SJCRH30 (cell line): ENCODE measurements at places on chromosomes 4 and X. TPM values are rescaled to one million over a fixed set of nuclear protein-coding genes. Genes with fewer than 3 reads are reported as not detected.

DNA sequence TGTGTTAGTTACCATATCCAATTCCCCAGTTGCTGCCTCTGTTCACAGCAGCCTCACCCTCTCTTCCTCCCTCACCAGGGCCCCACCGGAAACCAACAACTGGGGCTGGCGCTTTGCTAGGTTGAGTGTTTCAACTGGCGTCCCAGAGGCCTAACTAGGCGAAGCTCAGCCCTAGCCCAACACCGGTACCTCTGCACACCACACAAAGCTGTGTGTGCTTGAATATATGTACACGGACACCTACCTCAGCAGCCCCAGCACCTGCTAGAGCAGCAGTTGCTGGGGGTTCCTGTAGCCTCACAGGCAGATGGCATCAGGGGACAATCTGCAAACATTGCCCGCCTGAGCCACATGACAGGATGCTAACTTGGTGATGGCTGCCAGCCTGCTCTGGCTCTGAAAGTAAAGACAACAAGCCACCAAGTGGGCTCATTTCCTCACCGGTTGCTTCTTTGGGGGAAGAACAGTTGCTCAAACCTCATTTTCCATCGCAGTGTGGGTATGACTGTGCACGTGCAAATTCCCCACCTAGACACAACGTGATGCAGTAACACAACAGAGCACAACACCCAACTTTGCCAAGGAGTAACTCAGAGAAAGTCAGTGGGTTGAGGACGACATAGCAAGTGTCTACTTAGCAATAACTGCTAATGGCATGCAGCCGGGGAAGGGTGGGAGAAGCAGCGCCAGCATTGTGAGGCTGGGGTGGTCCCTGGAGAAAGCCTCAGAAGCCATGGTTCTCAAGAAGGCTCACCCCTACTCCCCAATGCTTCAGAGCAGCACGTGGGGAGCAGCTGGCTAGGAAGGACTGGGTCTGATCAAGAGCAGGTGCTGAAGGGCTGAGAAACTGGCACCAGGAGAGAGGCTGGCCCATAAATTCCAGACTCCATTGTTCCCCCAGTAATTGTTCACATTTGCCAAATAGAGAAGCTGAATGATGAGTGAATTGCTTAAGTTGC lies 139.5 kb downstream of the SH3KBP1 start:
- no peak for DNase-seq

- no peak for DNase-seq
Measured at GRCh38 chrX:137565318-137565904, 516 bp upstream of the ZIC3 start.

DNA sequence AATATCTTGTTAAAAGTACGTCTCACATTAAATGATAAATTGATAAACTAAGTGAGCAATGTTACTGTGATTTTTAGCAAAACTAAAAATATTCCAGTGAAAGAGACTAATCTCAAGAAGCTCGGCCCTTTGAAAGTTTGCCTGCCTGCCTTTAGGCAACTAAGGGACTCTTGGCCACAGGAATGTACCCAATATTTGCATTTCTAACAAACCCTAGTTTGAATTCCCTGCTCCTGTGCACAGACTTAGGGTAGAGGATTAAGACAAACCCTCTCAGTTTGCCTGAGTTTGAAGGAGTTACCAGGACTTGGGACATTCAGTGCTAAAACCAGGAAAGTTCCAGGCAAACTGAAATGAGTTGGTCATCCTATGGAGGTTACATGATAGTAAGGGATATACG lies 157.1 kb downstream of the SCFD2 start:
- DNase-seq = no peak

GRCh38 chr4:102008711-102009110 lies 218.2 kb downstream of the BANK1 start:
- DNase-seq = no peak

- no peak for DNase-seq
Measured at GRCh38 chr4:4170596-4171150, 56.1 kb downstream of the OTOP1 start.

The CLDN2 gene
- not detected in 2 replicates for total RNA-seq

DNA sequence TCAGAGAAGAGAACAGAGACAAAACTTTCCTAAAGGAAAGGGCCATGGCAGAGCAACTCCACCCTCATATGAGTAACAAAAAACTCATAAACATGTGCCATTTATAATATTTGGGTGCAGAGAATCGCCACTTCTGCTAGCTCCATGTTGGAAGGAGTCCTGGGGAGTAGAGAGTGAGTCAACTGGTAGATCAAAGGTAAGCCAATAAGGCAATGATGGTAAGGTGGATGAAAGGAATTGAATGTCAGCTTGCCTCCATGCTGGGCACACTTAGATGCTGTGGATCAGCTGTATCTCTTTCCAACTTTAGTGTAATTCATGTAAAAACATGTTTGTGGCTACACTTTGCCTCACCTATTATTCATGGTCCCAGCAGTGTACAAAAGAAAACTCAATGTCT lies 4.7 kb downstream of the QRFPR start:
- no peak for DNase-seq

DNA sequence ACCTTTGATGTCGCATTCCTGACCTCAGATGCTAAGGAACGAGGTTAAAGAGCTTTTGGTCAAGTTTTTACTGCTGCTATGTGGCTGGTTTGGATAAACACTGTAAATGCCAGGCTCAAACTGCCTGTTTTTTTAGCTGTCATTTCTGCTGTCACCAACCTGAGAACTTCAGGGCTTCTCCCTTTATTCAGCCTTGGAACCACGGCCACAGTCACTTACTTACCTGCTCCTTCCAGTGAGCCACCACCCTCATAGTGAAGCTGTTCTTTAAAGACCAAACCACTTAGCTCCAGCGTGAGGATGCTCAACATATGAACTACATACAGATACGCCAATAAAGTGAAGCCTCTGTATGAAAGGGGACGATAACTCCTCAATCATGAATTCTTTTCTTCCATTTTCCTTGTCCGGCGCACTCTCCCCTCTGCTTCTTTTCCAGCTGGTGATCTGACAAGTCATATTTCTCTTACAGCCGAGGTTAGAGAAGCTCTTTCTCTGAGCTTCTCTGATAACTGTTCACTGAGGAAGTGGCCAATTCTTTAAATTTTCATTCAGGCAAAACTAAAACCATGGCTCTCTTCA lies 152.8 kb upstream of the ANK2 start:
- no peak for DNase-seq

The DUSP21 gene
- total RNA-seq = not detected in 2 replicates

The MAGEA10 gene
- total RNA-seq = not detected in 2 replicates

DNA sequence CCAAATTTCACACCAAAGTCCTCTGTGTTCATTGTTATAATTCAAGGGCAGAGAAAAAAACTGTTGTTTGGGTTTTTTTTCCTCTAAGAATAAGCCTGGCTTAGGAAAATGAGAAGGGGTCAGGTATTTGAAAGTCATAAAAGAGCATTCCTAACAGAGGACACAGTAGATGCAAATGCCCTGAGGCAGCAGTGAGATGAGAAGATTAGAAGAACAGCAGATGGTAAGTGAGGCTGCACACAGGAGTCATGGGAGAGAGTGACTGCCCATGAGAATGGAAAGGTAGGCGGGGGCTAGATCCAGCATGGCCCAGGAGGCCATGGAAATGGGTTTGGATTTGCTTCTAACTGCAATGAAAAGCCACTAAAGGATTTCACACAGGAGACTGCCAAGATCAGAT lies 107.5 kb upstream of the RBPJ start:
- peak; percentile 69 for DNase-seq

DNA sequence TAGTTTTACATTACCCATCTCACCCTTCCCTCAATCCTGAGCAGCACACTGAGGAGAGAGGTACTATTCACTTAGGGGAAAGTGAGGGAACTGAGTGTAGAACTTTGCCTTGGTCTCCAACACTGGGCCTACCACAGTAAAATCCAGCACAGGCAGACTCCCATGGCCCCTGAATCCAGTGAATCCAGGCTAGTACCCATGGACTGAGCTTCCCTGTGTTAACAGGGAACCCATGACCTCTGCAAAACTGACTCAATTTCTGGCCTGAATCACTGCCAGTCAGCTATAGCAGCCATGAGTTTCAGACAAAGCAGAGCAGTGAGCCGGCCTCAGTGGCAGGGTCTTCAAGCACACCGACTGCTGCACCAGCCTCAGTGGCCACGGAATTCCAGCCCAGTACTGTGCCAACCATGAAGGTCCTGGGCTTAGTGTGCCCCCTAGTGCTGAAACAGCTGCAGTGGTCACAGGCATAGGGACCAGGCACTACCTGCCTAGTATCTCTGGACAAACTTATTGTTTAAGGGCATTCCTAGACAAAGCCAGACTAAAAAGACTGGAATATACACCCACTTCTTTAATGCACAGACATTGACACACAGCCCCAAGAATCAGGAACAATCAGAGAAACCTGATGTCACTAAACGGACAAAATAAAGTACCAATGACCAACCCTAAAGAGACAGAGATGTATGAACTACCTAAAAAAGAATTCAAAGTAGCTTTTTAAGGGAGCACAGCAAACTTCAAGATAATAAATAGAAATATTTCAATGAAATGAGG lies 127.4 kb upstream of the RPL34 start:
- peak; percentile 19 for DNase-seq

DNA sequence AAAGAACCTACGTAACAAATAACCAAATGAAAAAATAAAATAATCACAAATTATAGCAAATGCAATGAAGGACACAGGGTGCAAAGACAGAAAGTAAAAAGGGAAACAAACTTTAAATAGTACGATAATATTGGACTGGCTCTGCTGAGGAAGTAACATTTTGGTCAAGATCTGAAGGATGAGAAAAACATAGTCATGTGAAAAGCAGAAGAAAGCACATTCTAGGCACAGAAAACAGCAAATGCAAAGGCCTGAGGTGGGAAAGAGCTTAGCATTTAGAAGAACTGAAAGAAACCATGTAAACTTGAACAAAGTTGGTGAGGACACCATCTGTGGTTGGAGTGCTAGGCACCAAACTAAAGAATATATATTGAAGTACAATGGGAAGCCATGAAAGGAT lies 111.2 kb downstream of the PPP3CA start:
- DNase-seq = no peak

The CFAP47 gene
- not detected in 2 replicates for total RNA-seq

The ENPEP gene
- 0.56 and 1.2 TPM in 2 replicates for total RNA-seq

DNA sequence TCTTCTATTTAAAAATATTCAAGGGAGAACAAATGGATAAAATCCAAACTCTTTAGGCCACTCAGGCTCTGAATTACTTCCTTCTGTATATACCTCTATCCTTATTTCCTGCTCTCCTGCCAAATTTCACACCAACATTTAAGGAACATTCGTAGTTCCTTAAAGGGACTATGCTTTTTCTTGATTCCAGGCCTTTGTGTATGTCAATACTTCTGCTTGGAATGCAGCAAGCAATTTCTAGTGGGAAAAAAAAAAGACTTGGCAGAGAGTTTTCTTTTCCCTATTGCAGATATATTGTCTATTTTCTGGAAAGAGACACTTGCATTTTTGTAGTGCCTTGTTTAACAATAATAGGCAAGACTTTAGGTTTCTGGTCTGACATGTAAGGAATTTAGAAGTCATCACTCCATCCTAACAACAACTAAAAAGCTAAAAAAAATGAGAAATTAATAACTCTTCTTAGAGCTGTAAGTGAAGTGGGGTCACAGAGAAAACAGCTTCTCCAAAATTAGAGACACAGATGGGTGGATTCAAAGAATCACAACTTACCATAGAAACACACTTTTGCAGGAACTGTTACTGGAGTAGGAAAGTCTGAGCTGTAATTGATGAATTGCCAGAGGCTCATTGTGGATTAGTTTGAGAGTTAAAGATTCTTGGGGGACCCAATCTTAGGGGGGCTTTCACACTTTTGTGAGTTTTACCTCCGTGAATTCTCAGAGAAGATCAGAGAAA lies 2.1 kb upstream of the ADH5 start:
- no peak for DNase-seq

GRCh38 chr4:181608181-181608580 lies 635.0 kb upstream of the TENM3 start:
- DNase-seq = no peak

The FAM47A gene
- total RNA-seq = not detected in 2 replicates

The TCEAL2 gene
- total RNA-seq = not detected in 2 replicates

DNA sequence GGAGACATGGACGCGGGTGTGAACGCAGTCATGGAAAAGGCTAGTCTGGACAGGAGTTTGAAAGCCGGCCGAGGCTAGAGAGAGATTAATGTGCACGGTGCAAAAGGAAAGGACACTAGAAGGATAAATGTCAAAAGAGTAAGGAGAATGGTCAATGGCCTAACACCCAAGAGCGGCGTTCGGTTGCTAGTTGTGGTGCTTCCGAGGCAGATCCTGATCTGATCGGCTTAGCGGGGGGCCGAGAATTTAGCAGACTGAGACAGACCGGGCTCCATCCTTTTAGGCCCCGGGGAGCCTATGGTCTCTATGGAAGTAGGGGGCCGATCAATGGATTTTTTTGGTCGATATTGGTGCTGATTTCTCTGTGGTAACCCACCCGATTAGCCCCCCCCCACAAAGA lies 6.9 kb downstream of the GAGE10 start:
- no peak for DNase-seq

- DNase-seq = no peak
Measured at GRCh38 chr4:108889696-108890483, 127.0 kb upstream of the ETNPPL start.

- no peak for DNase-seq
Measured at GRCh38 chr4:116636917-116637316, 448.5 kb downstream of the TRAM1L1 start.

GRCh38 chr4:42428036-42428435 lies 30.7 kb downstream of the SHISA3 start:
- DNase-seq = no peak

- peak; percentile 4 for DNase-seq
Measured at GRCh38 chr4:96170198-96170597, 330.3 kb downstream of the PDHA2 start.

DNA sequence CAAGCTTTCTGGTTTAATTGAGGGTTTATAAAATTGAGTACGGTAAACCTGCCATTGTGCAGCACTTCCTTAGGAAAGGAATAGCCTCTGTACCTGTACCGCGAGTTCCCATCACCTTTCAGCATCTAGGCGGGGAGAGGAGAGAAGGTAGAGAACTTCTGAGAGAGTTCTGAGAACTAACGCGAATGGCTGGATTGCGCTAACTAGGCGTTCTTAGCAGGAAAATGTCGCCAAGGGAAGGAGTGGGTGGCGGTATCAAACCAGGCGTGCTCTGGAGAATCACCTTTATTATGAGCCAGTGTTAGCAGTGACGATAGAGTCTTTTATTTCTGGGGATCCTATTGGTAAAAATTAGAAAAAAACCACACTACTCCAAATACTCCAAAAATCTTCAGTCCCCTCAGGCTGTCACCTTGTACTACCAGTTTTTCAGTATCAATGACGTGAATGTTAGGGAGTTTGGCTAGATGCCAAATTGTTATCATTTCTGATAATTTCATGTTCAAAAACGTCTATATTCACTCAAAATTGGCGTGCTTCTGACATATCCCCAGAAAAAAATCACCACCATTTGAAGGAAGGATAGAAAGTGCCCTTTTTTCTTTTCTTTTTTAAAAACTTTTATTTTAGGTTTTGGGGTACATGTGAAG lies 1.4 kb downstream of the UGT8 start:
- DNase-seq = peak; percentile 8

The MAGEA11 gene
- total RNA-seq = not detected in 2 replicates

DNA sequence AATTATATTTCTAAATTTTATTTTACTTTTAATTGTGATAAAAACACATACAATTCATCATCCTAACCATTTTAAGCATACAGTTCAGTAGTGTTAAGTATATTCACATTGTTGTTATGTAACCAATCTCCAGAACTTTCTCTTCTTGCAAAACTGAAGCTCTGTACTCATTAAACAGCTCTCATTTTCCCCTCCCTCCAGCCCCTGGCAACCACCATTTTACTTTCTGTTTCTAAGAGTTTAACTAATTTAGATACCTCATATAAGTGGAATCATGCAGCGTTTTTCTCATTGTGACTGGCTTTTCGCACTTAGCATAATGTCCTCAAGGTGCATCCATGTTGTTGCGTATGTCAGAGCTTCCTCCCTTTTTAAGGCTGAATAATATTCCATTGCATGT lies 46.7 kb upstream of the NDP start:
- DNase-seq = no peak

GRCh38 chrX:22666441-22666840 lies 333.3 kb upstream of the DDX53 start:
- DNase-seq = peak; percentile 36
